Muscle of arm (tissue), 14 donors: ENCODE measurements at places on chromosomes 7 and 10.

- DNase-seq: no peak
Measured at GRCh38 chr7:149722356-149722957, 50.9 kb downstream of the ZNF467 start.

DNA sequence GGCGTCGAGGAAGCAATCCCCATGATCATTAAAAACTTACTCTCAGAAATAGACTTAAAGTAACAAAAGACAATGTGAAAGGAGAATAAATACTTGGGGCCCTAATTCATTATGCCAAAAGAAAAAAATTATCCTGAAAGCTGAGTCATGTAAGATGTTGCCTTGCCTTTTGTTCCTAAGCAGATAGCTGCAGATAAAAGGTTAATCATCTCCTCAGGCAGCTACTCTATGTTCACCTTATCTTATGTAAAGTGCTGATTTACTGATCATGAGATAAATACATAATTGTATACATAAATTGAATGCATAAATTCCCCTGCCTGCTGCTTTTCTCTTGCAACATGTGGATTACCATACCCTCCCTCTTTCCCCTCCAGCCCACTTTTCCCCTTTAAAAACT is 28.1 kb upstream of the CREB3L2 start:
- no peak for DNase-seq

DNA sequence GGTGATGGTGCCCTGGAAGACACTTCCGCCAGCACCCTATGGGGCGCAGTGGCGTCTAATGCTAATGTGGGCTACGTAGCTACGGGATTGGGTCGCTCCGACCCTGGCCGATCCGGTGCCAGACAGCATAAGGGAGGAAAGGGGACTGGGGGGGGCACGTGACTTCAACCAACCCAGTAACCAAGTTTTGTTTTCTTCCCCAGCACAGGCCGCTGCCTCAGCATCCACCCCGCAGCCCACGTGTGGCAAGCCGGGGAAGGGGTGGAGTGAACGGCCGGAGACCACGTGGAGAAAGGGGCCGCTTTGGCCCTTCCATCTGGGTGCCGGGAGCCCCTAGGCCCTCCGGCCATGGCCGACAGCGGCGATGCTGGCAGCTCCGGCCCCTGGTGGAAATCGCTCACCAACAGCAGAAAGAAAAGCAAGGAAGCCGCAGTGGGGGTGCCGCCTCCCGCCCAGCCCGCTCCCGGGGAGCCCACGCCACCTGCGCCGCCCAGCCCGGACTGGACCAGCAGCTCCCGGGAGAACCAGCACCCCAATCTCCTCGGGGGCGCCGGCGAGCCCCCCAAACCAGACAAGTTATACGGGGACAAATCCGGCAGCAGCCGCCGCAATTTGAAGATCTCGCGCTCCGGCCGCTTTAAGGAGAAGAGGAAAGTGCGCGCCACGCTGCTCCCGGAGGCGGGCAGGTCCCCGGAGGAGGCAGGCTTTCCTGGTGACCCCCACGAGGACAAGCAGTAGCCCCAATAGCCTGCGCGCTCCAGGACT is 2.5 kb downstream of the PRR15 start:
- DNase-seq: no peak

DNA sequence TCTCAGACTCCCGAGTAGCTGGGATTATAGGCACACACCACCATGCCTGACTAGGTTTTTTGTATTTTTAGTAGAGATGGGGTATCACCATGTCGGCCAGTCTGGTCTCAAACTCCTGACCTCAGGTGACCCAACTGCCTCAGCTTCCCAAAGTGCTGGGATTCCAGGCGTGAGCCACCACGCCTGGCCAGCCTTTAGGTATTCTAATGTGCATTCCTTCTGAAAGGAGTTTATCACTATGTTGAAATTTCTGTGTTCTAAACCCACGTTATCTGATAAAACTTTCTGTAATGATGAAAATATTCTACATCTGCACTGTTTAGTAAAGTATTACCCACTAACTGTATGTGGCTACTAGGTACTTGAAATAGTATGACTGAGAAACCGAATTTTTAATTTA is 110.6 kb upstream of the IMMP2L start:
- no peak for DNase-seq

- no peak for DNase-seq
Measured at GRCh38 chr7:159229683-159230475, 85.2 kb upstream of the VIPR2 start.

DNA sequence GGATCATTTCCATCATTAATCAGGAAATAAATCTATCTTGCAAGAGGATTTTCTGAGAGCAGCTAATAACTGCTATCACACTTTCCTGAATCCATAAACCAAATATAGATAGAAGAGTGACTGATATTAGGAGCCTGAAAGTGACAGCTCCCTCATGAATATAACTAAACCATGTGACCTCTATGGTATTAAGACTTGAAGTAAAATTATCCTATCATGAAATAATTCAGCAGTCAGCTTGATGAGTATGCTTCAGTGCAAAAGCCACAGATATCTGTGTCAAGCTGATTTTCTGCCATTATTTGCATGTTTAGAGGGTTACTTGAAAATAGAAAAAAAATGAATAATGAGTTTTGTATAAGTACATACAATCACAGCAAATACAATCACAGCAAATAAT is 80.1 kb upstream of the PPP1R3A start:
- DNase-seq: no peak

- no peak for DNase-seq
Measured at GRCh38 chr10:105207476-105207995, 566.4 kb downstream of the SORCS3 start.
